ENCODE measurements at places on chromosomes 2 and 18. TPM values are rescaled to one million over a fixed set of nuclear protein-coding genes. Genes with fewer than 3 reads are reported as not detected.

CNGA3 gene
- total RNA-seq, result not detected

LIMS4 gene
- total RNA-seq, result 0.29 TPM

SCRN3 gene
- total RNA-seq, result 16.2 TPM

WNT6 gene
- 0.13 TPM for total RNA-seq

DSG4 gene
- not detected for total RNA-seq

LHCGR gene
- not detected for total RNA-seq

FSHR gene
- total RNA-seq, result not detected

SP100 gene
- total RNA-seq, result 28.7 TPM

GKN2 gene
- total RNA-seq, result 2.4 TPM

PIEZO2 gene
- total RNA-seq, result 0.51 TPM

SERPINB10 gene
- total RNA-seq, result not detected

CDKL4 gene
- total RNA-seq, result not detected

TANK gene
- total RNA-seq, result 33.2 TPM

All from A549 treated with CORT108297 at 1 μM for 4 hours (cell line).